Sigmoid colon (tissue), 7 donors: ENCODE measurements at places on chromosomes 16 and 17.

DNA sequence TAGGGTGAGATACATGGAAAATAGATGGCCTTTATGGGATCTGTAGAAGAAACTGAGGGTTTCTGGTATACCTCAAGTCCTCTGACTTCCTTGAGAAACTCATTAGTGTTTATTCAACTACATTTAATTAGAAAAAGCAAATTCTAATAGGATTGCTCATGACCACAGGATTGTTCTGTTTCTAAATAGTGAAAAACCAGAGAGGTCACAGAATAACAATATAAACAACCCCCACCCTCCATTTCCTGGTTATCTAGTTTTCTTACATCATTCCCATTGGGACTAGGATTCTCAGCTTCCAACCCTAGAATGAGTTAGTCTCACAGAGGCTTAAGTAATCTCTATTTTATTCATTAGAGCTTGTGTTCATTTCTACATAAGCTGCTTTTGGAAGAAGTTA, 30.0 kb downstream of the SF3B3 start:
- DNase-seq = no peak

DNA sequence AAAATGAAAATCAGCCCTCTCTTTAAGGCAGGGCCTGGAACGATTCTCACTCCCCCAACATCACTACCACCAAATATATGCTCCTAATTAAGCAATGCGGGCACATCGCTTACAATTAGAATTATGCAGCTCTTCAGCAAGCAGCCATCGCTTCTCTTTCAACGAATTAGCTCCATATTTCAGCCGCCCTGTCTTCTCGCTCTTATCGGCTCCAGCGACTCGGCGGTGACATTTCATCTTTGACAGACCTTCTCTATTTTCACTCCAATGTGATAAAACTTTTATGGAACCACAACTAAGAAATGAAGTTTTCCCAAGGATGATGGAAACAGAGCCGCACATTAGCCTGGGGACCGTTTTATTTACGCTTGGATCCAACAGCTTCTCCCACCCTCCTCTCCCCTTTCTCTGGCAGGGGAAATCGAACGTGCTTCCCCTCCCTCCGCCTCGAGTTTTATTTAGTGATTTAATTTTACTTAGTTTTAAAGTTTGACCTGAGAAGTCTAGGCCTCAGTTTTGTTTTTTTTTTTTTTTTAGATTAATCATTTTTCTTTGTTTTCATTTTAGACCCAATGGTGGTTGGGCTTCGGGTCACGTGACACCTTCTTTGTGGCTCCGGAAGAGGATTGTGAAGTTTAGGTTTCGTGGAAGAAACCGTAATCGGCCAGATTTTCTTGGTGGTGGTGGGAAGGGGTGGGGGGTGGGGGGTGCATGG, 3.1 kb upstream of the HOXB2 start:
- peak; percentile 81 for DNase-seq

DNA sequence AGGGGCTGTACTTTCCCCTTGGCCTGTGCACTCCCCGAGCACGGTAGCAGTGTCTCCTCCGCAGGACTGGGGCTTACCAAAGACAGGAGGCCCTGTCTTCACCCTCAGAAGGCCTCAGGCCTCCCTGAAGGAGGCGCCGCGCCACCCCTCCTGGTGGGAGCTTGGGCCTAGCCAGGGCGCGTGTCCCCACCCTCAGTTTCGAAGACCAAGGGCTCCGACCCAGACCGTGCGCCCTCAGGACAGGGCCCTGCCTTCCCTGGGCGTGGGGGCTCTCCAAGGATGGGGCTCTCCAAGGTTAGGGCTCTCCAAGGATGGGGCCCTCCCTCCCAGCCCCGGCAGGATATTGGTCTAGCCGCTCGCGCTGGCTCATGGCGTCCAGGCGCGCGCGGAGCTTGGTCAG, 11.8 kb downstream of the PLCD3 start:
- no peak for DNase-seq

- DNase-seq = no peak
These were observed 31.4 kb upstream of the ADCY7 start for GRCh38 chr16:50234771-50235556.

- no peak for DNase-seq
These were observed 5.0 kb downstream of the CX3CL1 start for GRCh38 chr16:57377080-57377841.

- no peak for DNase-seq
These were observed 9.9 kb downstream of the ITGB4 start for GRCh38 chr17:75731086-75731715.

DNA sequence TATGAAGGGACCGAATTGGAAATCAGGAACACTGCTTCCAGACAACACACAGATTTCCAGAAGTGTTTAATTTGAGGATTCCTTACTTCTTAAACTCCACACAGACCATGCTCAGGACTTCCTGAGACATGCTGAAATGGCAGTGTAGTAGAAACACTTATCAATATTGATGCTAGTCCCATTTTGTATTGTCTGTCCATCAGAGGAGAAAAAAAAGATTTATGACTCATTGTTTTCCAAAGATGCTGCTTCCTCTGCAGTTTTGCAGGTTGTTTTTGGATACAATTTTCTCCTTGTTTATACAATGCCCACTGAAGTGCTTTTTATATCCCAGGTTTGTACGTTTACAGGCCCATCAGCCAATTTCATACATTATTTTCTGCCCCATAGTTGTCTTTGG, 68.3 kb upstream of the TANC2 start:
- DNase-seq = no peak

- DNase-seq = no peak
These were observed 19.9 kb downstream of the COX10 start for GRCh38 chr17:14089179-14089578.

GRCh38 chr17:70989280-70989679, 819.9 kb downstream of the KCNJ2 start:
- DNase-seq = no peak

DNA sequence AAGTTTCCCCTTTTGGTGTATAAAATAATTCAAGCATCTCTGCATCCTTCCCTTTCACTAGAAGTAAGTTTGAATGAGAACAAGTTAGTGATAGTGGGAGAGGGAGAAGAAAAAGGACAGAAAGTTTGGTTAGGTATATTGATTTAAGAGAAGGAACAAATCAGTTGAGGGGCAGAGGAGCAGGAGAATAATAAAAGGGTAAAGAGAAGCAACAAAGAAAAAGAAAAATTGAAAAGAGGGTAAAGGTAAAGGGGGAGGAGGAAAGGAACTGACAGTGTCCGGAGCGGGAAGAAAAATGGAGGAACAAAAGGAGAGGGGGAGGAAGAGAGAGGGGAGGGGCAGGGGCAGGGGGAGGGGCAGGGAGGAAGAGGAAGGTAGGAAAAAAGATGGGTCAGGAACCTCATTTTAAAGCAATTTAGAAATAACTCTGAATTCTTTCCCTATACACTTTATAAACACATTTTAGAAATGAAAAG, 6.3 kb upstream of the IGF2BP1 start:
- DNase-seq = no peak

DNA sequence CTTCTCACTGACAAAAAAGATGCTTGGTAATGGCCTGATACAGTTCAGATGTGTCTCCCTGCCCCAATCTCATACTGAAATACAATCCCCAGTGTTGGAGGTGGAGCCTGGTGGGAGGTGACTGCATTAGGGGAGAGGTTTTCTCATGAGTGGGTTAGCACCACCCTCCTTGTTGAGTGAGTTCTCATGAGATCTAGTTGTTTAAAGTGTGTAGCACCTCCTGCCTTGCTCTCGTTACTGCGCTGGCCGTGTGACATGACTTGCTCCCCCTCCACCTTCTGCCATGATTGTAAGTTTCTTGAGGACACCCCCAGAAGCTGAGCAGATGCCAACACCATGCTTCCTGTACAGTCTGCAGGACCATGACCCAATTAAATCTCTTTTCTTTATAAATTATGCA, 5.0 kb downstream of the TSR1 start:
- no peak for DNase-seq

DNA sequence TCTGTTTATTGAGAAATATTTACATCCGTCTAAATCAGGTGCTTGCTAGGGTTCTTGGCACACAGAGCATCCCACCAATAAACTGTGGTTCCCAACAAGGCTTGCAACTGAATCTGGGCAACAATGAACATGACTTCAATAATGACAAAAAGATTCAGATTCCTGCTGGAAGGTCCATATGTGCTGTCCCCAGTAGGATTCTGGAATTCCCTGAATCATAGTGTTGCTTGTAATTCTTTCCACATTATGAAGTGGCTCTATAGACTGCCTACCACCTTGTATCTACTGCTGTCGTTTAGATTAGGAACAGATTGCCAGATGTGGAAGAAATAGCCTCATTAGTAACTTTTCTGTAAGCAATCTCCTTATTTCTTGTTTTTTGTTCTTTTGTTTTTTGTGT, 265.9 kb downstream of the WWOX start:
- DNase-seq = no peak

DNA sequence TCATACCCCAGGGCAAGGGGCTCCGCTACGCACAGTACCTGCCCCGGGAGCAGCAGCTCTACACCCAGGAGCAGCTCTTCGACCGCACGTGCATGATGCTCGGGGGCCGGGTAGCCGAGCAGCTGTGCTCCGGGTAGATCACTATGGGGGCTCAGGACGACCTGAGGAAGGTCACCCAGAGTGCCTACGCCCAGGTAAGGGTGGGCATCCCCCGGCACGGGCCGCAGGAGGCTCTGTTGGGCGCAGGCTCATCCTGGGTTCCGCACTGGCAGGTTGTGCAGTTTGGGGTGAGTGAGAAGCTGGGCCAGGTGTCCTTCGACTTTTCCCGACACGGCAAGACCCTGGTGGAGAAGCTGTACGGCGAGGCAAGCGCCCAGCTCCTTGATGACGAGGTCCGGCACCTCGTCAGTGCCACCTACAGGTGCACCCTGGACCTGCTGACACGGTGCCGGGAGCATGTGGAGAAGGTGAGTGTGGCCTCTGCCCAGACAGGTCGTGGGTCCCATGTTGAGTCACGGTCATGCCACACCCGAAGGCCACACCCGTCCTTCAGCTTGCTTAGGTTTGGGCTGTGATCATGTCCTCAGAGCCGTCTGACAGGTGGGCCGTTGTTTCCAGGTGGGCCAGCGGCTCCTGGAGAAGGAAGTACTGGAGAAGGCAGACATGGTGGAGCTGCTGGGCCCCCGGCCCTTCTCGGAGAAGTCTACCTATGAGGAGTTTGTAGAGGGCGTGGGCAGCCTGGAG, 19.3 kb downstream of the DBNDD1 start:
- no peak for DNase-seq

DNA sequence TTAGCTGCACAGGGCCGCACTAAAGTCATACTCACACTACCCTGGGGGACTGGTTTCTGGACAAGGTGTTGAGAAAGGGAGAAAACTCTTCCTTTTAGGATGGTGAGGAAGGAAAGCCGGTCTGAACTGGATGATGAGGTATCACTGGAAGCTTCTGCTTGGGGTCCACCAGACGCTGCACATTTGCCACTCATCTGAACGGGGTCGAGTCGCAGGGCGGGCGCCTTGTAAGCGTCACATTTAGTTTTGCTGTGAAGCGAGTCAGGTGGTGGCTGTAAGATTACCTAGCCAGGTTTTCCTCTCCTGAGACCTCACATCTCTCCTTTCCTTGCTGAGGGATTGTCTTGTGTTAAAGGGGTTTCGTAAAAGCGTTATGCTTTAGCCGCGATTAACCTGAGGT, 2.3 kb downstream of the JPT2 start:
- no peak for DNase-seq

GRCh38 chr16:54801057-54801844, 129.4 kb upstream of the IRX5 start:
- no peak for DNase-seq

DNA sequence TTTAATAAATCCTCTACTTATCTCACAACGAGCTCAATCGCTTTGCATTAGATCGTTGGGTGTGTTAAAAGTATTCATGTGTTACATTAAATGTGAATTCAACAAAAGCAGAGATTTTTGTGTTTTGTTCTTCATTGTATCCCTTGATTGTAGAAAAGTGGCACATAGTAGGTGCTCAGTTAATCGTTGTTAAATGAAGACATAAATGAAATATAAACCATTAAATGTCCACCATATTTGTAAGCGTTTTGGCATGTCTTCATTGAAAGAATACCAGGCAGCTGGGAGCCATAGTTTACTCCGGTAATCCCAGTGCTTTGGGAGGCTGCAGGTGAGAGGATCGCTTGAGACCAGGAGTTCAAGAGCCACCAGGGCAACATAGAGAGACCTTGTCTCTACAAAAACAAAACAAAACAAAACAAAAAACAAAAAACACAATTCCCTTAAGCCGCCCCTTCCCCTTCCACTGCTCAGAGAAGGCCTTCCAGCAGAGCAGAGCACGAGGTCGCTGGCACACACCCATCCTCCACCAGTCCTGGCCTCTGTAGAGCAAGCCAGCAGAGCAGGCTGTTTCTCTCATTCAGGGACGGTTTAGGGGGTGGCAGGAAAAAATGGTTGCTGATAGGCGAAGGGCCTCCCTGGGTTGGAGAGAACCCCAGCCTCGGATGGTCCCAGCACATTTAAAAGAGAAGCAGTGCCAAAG, 673 bp upstream of the CHD9 start:
- DNase-seq = peak; percentile 84

DNA sequence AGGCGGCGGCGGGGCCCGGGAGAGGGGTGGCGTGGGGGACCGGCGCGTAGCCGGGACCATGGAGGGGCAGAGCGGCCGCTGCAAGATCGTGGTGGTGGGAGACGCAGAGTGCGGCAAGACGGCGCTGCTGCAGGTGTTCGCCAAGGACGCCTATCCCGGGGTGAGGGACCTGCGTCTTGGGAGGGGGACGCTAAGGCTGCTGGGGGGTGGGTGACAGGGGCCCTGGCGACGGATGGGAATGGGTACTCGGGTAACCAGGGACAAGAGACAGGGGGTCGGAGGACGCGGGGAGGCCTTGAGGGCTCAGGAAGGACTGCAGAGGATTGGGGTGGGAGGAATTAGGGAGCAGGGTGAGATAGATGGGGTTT, 243 bp downstream of the RND2 start:
- no peak for DNase-seq

DNA sequence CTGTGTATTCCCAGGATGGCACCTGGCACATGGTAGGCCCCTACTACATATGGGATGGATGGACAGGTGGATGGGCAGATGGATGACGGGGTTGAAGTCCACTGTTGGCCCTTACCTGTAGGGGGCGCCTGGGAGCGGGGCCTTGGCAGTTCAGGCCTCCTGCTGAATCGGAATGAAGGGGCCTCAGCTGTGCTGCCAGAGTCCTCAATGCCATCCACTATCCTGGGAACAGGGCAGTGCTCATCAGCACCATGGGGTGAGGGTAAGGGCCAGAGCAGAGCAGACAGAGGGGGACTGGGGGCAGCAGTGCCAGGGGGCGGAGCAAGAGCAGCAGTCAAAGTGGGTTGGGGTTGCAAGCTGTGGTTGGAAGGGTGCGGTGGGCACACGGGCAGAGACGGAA, 8.3 kb upstream of the RAB5C start:
- DNase-seq = no peak

- DNase-seq = no peak
These were observed 165.6 kb downstream of the USP31 start for GRCh38 chr16:22983614-22984013.
